ENCODE measurements at places on chromosomes 2 and 18. TPM values are rescaled to one million over a fixed set of nuclear protein-coding genes. Genes with fewer than 3 reads are reported as not detected.
A peak's percentile ranks its signal among the peaks of the same experiment; 100 is the strongest.

DNA sequence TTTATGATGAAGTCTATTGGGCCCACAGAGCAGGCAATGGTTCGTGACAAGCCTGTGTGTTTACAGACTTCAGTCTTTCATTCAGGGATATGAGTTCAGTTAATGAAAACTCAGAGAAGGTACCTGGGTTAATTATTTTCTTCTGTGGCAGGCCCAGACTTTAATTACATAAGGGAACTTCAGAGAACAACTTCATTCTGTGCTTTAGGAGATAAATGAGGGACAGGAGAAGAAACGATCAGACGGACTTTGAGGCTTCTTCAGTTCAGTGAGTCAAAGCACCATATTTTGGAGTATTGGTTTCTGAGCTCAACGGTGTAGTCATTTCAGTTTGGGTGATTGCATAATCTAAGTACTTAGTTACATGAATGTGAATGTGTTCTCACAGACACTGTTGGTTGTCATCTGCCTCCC lies 203.0 kb upstream of the KCNJ3 start:
- DNase-seq: no peak

- no peak for DNase-seq
Observed at GRCh38 chr2:222398446-222398885, 25.9 kb upstream of the SGPP2 start.

- DNase-seq: peak; percentile 45
Observed at GRCh38 chr2:1884933-1885580, 140.7 kb upstream of the PXDN start.

- DNase-seq: peak; percentile 82
Observed at GRCh38 chr2:191571163-191571769, 106.7 kb upstream of the NABP1 start.

DNA sequence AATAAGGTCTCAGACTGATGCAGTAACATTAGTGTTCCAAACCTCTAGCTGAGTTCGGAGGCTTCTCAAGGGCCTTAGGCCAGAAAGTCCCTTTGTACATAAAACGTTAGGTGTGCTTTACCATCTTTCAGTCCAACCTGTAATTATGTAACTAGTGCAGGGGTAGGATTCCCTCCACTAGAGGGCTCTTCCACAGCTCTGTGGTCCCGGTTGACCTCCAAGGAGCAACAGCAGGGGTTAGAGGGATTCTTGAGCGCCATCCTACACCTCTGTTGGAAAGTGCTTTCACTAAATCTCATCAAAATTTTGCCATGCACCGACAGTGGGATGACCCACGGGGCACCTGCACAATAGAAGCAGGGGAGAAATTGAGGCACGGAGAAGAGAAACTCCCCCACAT lies 155.8 kb upstream of the LRP1B start:
- DNase-seq: peak; percentile 5

Gene TMEM17
- 3.9 TPM for total RNA-seq

Gene C1QL2
- total RNA-seq: 0.03 TPM

DNA sequence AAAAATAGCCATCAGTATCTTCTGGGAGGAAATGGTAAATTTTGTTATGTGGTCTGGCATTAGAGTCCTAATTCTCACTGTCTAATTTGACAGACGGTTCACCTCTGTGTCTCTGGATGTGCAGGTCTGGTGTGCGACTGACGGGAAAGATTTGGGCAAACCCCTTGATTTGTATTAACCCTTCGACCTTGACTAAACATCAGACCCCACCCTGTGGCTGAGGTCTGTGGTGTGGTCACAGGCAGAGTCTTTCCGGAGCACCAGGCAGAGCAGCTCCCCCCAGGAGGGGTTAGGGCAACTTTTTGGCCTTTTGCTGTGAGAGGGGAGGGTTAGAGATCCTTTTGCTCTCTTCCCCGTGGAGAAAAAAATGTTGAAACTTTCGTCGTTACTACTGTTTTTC lies 6.4 kb downstream of the TWIST2 start:
- no peak for DNase-seq

DNA sequence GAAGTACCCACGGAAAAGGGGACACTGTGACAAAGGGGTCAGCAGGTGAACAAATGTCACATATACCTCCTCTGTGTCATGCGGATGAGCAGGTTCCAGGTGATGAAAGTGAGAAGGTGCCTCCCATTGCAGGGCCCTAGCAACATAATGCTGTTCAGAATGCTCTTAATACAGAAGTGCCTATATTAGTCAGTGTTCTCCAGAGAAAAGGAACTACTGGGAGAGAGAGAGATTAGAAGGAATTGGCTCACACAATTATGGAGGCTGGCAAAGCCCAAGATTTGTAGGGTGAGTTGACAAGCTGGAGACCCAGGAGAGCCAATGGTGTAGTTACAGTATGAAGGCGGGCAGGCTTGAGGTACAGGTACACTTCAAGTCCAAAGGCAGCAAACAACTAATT lies 98.1 kb upstream of the CDC42EP3 start:
- no peak for DNase-seq

Gene SAG
- not detected for total RNA-seq

GRCh38 chr2:27071990-27072830 lies 756 bp upstream of the OST4 start:
- peak; percentile 11 for DNase-seq

Gene CCBE1
- total RNA-seq: 31.1 TPM

Gene NXPH2
- total RNA-seq: 0.14 TPM

- DNase-seq: no peak
Observed at GRCh38 chr2:37282746-37283145, 41.9 kb downstream of the PRKD3 start.

DNA sequence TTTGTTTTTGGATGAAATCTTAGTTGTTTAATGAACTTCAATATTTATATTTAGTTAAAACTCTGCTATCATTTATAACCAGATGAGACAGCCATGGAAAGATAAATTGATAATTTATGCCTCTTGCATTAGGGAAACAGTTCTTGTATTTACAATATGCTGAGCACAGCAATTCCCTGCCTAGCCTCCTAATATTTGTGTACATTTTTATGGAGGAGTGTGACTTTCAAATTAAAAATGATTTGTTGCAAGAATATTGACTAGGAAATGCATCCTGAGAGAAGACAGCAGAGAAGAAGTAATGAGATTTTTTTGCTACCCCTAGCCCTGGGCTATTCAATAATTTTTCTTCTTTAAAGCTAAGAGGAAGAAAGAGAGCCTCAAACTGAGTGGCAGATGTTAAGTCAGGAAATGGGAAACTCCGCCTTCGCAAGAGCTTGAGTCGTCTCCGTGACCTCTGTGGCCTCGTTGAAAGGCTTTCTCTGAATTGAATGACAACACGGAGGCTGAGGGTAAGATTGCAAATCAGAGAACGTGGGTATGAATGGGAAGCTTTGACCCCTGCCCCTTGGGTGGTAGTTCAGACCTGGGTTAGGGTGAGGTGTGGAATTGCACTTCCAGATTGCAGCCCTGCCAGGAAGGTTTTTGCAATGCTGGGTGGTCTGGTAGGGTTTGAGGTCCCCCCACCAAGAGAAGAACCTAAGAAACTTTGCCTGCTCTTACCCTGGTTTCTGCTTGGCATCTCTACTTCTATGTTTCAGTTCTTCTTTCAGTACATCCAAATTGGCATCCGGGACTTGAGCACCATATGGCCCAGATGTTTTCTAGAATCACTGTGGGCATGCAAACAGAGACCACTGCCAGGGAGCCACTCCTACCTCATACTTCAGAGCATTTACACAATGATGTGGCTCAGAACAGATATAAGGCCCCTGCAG lies 210.3 kb upstream of the RBMS1 start:
- DNase-seq: no peak

DNA sequence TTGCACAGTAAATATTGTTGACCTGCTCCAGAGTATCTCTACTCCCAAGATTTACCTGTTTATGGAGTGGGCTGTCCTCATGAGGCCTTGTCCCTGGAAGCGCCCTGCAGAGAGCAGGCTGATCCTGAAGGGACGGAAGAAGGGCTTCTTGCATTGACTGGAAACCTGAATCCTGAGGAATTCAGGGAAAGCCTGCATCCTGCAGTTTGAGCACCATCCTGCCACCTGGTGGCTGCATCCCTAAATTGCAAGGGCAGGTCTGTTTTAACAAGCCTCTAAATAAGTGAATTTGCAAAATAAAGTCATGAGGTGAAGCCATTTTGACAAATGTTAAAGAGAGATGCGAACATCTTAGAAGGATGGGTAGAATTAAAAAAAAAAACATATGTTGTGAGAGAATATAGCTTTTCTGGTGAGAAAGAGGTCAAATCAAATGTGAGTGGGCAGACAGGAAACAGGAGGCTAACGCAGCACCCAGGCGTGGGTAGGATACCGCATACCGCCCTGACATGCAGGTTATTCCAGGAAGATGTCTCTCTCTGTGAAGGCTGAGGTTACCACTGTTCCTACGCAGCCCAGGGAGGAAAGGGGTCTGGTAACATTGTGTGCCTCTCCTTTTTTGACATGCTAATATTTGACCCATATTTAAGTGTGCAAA lies 754.9 kb downstream of the RNF144A start:
- peak; percentile 46 for DNase-seq

DNA sequence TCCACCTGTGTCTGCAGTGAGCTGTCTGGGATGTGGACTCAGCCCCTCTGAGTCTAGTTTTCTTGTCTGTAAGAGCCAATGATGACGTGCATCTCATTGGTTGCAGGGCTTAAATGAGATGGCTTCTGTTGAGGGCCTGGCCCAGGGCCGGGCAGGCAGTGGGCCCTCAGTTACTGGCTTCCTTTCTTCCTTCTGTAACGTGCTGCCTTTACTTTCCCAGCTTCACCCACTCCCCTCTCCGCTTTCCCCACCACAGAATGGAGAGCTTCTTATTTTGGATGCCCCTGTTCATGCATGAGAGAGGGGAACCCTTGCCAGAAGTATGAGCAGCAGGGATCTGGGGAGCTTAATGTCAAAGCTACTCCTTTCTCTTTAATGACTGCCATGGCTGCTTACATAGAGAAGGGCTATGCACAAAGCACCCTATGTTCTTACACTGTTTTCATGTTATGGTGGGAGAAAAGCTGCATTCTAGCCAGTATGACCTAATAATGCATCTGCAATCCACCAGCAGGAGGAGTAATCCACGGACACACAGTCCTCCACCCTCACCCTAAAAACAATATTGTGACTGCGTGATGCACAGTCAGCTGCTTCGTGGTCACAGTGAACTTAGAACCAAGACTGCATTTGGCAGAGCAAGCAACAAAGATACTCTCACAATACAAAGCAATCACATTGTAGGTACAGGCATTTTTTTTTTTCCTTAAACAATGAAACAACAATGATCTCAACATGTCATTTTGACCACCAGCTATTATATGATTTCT lies 37.2 kb downstream of the CREG2 start:
- peak; percentile 52 for DNase-seq

- no peak for DNase-seq
Observed at GRCh38 chr2:25490217-25490616, 148.5 kb upstream of the DNMT3A start.

- DNase-seq: peak; percentile 34
Observed at GRCh38 chr2:237692601-237693290, 65.4 kb downstream of the LRRFIP1 start.

Gene LAPTM4A
- total RNA-seq: 21.3 TPM

Gene TWIST2
- 49.9 TPM for total RNA-seq

GRCh38 chr2:239648607-239649006 lies 247.8 kb upstream of the HDAC4 start:
- no peak for DNase-seq

GRCh38 chr2:126911111-126911796 lies 12.6 kb downstream of the TEX51 start:
- no peak for DNase-seq

Gene CYP1B1
- not detected for total RNA-seq

Gene ADAM23
- total RNA-seq: 3.6 TPM

Gene INHBB
- total RNA-seq: 2.2 TPM

Data from HT1080 (cell line).